ENCODE measurements at places on chromosomes 11 and 22. TPM values are rescaled to one million over a fixed set of nuclear protein-coding genes. Genes with fewer than 3 reads are reported as not detected.

The GGTLC3 gene
- total RNA-seq = not detected

The EXPH5 gene
- 1.1 TPM for total RNA-seq

The LRRC56 gene
- total RNA-seq = 0.07 TPM

The HTR3A gene
- not detected for total RNA-seq

The CHRNA10 gene
- total RNA-seq = 0.44 TPM

The SCGB1D4 gene
- not detected for total RNA-seq

The IFITM10 gene
- total RNA-seq = 0.31 TPM

The DAGLA gene
- total RNA-seq = 5.4 TPM

The PKNOX2 gene
- total RNA-seq = 4.5 TPM

The KRTAP5-2 gene
- not detected for total RNA-seq

The HEPHL1 gene
- not detected for total RNA-seq

The CALCA gene
- 0.28 TPM for total RNA-seq

The LRP4 gene
- total RNA-seq = 18.6 TPM

The MTMR2 gene
- total RNA-seq = 13.1 TPM

The KRTAP5-8 gene
- not detected for total RNA-seq
